H7 (cell line): ENCODE measurements at places on chromosomes 7 and 10.

DNA sequence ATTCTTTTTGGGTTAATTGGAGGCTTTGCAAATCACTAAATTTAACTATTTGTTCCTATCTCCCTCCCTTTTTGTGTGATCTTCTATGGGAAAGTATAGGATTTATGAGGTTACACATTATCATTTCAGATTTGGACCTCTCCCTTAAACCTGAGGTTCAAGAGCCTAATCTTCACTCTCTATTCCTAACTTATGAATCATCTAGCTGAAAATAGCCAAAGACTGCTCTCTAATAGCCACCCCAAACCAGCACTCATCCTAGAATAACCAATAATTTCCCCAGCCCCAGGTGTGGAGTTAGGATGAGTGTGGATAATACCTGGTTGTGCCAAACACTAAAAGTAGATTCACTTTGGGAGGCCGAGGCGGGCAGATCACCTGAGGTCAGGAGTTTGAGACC, 499.2 kb downstream of the GFRA1 start:
- no peak for DNase-seq

DNA sequence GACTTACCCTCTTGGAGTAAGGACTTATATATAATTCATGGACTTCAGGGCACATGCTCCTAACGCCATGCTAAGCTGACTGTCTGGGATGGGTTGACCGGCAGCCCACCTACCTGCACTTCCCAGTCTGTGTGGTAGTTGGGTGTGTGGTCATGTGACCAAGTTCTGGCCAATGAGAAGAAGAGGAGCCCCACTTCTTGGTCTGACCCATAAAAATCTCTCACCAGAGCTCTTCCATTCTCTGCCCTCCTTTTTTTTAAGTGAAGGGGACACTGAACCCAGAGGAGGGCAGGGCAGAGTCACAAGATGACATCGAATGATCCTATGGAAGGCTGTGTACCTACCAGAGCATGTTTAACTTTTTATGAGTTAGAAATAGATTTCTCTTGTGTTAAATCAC, 370.1 kb downstream of the FRMD4A start:
- DNase-seq, result no peak

DNA sequence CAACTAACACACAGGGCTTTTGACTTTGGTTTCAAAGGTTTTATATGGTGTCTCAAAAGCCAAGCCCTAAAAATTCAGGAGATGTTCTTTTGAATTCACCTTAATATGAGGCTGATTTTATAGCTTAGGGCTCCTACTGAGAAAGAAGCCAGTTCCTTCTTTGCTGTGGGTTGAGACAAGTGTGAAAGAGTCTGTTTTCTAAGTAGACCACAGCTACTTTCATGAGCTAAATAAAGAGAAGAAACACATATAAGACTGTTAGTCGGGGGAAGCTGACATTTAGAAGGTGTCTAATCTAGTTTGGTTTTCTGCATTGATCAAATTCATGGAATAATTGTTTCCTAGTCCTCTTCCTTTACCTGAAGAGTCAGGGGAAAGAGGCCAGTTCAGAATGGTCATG, 332.1 kb upstream of the CELF2 start:
- no peak for DNase-seq

GRCh38 chr7:16652888-16653287, 6.9 kb downstream of the BZW2 start:
- no peak for DNase-seq

DNA sequence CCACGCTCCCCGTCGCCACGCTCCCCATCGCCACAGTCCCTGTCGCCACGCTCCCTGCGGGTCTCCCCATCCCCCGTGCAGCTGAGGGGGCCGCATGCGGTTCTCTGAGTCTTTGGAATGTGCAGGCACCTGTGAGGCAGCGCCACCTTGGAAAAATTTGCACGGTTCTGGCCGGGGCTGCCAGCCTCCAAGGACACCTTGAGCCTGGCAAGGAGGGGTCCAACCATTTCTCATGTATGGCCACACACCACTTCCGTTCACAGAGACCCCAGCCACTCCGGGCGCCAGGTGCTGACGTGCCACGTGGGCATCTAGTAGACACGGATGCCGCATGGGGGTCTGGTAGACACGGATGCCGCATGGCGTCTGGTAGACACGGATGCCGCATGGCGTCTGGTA, 70.5 kb upstream of the ADGRA1 start:
- no peak for DNase-seq

GRCh38 chr7:40382145-40382544, 247.3 kb downstream of the SUGCT start:
- no peak for DNase-seq

DNA sequence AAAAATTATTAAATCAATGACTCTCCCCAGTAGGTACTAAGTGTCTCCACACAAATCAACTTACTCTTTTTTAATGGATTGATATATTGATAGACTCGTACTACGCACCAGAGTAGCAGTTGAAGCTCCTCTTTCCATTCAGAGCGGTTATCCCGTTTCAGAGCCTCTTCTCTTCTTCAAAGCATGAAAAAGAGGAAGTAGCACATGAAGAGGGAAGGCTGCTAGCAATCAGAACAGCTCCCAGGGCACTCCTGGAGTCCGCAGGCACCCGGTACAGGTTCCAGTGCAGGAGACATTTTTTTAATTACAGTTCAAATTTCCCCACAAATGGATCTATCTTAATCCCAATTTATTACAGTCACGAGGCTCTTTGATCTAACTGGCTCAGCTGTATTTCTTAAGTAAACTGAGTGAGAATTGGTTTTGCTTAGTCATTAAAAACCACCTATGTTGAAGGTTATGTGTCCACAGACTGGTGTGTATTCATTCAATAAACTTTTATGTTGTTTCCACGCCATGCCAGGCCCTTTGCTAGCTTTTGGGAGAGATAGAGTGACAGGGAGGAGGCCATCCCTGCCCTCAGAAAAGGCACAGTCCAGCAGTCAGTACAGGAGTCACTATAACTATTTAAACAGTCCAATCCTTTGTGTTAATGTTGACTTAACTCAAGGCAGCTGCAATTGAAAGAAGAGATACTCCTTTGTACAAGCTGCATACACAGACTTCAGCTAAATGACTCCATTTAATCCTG, 32.1 kb upstream of the CALN1 start:
- DNase-seq, result no peak

- DNase-seq, result no peak
These were observed 184.3 kb upstream of the SLC26A5 start for GRCh38 chr7:103630318-103630717.

GRCh38 chr7:86995052-86995725, 64.3 kb downstream of the ELAPOR2 start:
- DNase-seq, result no peak

DNA sequence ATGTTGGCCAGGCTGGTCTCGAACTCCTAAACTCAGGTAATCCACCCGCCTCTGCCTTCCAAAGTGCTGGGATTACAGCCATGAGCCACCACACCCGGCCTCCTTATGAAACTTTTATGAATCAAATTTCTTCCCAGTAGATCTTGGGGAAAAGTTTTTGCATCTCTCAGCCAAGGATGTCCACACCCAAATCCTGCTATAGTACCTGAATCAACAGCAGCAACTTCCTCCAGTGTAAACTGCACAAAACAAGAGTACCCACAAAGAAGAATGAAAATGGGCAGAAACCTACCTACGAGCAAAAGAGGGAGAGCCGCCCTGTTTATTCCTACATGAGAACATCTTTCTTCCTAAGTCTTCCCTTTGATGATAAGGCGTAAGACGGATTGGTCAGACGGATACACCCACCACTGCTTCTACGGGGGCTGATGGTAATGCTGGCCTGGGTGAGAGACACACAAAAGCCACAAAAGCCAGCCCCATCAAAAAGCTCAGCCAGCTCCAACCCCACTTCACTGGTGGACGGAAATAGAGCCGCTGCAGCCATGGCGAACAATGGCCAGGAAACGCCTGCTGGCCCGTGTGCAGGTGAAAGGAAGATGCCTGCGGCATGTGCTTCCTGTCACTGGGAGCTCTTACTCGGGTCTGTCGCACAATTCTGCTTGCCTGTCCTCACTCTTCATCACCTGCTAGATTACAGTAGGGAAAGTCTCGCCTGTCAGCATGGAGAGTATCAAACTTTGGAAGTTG, 10.4 kb downstream of the JCAD start:
- no peak for DNase-seq

DNA sequence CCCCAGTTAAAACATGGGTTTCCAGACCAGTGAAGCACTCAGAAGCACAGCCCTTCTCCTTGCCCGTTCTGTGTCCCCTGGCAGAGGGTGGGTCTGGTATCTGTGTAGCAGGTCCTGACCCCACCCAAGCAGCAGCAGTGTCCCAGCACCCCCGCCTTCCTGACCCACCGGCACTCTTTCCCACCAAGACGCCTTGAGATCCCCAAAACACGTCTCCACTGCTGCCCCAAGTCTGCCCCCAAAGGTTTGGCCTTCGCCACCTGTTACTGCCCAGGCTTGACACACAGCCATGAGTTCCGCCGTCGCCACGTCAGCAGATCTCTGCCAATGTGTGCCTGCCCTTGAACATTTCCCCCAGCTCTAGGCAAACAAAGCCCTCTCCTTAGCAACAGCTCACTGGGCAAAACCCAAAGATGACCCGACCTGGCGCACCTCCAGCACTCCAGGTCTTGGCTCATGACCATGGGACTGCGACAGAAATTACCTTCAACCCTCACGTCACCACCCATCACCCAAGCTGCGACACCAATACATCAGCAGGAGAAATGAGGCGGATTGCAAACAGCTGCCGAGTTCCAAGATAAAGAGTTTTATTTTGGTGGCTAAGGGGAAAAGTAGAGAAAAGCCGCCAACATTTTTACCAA, 75.6 kb downstream of the CTBP2 start:
- DNase-seq, result no peak

GRCh38 chr7:129089521-129090212, 34.8 kb upstream of the TNPO3 start:
- DNase-seq, result no peak

GRCh38 chr10:3500408-3500856, 284.6 kb downstream of the KLF6 start:
- peak; percentile 46 for DNase-seq

GRCh38 chr7:121002048-121002756, 13.7 kb downstream of the CPED1 start:
- DNase-seq, result no peak

DNA sequence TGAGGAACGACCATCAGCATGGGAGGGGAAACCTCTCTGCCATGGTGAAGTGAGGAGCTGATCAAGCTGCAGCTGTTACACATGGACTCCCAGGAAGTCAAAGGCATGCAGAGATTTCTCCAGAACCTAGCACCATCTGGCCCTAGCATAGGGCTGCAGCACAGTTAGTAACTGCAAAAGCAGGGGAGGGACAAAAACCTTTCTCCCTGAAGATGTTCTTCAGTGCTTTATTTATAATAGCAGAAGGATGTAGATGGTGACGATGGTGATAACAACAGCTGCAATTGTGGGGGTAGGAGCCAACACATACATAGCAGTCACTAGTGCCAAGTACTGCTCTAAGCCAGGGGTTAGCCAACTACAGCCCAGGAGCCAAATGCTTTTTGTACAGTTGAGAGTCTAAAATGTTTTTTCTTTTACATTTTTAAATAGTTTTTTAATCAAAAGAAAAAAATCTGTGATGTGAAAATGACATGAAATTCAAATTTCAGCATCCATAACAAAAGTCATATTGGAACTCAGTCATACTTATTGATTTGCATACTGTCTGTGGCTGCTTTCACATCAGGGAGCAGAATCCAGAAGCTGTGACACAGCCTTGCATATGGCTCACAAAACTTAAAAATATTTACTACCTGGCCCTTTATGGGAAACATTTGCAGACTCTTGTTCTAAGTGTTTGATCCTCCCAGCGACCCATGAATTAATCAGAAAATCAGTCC, 299.5 kb downstream of the ELMO1 start:
- DNase-seq, result no peak

- no peak for DNase-seq
These were observed 7.0 kb upstream of the TMEM243 start for GRCh38 chr7:87226495-87226894.

DNA sequence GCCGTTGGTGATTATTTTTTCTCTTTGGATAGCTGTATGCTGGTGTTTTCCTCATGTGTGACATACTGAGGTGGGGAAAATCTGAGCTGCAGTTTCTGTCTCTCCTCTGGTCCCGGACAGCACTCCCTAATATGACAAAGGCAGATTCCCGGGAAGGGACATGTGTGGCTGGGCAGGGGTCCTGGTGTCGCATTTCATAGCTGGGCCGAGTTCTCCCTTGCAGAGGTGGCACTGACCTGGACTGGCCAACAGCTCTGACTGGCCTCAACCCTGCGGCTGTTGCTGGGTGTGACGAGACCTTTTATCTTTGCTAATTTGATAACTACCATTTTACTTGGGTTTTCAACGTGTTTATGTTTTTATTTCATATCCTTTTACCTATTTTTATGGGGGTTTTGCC, 248.6 kb upstream of the TCERG1L start:
- no peak for DNase-seq

DNA sequence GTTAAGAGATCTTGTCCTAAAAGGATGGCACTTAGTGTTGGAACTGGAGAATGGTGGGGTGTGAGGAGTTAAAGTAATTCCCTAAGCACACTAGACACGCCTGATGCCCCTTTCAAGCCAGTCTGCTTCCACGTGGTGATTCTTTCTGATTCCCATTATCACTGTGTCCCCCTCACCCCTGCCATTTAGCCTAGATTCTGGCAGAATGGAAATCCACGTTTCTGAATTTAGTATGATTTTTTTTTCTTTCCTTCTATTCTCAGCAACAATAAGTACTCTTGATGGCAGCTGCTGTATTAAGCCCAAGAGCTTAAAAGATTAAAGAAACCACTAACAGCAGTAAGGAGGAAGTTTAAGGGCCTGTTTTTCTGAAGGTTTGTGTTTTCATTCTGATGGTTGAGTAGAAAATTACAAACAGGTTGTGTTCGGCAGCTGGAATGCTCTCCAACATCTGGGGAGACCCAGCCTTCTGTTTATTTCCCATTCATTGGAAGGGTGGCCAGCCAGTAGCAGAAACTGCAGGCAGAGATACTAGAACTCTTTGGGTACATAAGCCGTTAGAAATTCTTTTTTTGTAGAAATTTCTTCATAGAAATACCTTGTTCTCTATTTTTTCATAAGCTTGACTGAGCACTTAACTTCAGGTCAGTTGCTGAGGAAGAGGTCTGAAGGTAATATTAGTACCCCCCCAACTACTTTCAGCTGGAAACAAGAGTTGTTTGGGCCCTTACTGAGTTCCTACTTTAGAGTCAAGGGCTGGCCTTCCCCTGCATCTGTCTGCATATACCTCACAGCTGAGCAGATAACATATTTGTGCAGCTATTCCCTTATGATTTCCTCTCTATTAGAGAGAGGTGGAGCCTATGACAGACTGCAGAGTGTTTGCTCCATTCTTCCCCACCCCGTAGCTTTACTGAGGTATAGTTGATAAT, 355.1 kb downstream of the AUTS2 start:
- no peak for DNase-seq

- no peak for DNase-seq
These were observed 22.2 kb downstream of the SLC37A3 start for GRCh38 chr7:140375892-140376730.

DNA sequence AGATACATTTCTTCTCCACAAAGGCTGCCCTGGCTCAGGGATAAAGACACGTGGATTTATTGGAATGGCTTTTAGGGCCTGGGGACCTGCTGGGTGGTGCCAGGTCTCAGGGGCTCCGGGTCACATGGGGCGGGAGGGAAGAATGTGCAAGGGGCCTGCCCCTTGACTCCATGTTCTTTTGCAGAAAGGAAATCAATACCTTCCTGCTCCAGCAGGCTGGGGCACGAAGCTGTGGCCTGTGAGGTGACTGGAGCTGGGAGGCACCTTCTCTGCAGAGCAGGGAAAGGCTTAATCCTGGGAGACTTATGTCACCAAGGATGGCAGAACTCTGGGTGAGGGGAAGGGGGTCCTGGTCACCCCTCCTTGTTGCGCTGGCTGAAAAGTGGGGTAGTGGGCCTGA, 42.3 kb upstream of the GNA12 start:
- peak; percentile 73 for DNase-seq

- no peak for DNase-seq
These were observed 14.0 kb upstream of the INSIG1 start for GRCh38 chr7:155283565-155284194.
